ENCODE measurements at places on chromosomes 1 and 21.

- DNase-seq: no peak
Measured at GRCh38 chr1:7871136-7871535, 18.3 kb upstream of the UTS2 start.

DNA sequence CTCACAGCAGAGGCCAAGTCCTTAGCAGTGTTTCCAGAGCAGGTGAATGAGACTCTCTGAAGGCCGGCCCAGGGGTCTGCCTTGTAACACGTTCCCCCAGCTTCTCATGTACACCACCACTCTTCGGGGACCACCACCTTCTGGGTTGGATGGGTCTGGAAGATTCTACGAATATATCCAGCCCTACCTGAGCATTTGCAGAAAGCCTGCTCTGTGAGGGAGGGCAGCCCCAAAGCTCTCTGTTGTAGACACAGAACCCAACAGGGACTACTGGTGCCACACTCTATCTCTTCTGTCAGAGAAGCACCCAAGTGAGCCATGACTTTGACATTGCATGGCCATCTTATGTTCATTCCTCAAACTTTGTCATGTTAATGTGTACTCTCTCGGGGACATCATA lies 61.8 kb downstream of the CD247 start:
- no peak for DNase-seq

DNA sequence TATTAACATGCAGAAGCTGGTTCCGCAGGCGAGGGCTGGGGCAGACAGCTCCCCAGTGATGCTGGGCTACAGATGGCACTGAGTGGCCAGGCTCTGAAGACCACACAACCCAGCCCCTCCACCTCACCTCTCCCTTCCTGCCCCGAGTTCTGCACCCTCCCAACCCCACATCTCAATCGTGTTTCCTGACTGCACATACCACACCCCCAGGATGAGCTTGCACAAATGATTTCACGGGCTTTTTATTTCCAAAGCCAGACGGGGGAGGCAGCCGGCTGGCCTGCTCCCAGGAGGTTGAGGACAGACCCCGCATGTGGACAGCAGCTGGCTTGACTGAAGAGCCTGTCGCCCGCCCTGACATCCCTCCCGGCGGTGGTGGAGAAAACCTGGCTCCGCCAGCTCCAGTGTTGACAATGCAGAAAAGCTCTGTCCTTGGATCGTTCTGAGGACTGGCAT lies 21.4 kb upstream of the ALDH4A1 start:
- no peak for DNase-seq

DNA sequence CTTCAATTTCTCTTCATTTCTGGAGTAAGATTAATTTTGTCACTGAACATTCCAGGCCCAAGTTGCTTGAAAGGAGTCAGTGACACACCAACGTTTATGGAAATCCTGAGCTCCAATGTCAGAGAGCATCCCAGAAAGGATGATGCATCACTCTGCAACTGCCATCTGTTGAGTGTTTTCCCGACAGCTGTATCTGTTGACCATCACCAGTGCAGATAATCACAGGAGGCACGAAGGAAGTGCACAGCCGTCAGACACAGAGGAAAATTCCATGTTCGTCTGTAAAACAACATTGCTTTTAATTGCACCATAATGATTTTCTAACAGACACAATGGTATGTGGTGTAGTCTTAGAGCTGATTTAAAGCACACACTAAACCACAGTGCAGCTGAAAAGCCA lies 376.7 kb upstream of the ADGRL2 start:
- no peak for DNase-seq

DNA sequence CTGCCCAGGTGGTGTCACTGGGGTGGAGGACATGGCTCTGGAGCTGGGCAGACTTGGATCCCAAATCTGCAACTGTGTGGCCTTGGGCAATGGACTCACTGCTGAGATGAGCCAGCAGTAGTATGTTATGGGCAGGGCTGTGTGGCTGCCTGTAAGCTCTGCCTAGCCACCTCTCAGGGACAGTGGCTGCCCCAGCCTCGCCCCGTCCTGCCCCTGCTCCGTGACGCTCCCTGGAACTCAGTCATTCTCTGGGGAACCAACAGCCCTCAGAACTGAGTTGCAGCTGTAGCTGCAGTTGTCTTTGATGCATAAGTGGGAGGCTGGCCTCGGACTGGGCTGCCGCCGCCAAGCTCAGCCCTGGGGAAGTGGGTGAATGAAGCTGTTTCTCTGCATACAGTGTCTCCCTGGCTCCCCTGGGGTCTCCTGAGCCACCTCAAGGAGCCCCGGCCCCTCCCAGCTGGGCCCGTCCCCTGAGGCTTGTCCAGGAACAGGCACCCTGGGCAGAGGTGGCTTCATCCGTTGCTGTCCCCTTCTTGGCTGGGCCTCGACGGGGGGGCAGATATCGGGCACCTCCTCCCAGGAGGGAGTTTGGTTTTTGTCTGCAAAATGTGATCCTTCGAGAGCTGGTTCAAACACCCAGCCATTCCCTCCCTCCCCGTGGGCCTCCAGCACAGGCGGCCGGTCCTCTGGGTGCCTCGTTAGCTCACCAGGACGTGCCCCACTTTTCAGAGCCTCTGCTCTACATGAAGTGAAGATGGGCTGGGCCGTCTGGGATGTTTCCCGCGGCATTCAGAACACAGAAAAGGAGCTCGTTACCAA lies 26.2 kb upstream of the PLCH2 start:
- DNase-seq: no peak

GRCh38 chr1:81805537-81806431 lies 5.0 kb downstream of the ADGRL2 start:
- no peak for DNase-seq

GRCh38 chr1:43582162-43582566 lies 51.5 kb downstream of the PTPRF start:
- DNase-seq: no peak

DNA sequence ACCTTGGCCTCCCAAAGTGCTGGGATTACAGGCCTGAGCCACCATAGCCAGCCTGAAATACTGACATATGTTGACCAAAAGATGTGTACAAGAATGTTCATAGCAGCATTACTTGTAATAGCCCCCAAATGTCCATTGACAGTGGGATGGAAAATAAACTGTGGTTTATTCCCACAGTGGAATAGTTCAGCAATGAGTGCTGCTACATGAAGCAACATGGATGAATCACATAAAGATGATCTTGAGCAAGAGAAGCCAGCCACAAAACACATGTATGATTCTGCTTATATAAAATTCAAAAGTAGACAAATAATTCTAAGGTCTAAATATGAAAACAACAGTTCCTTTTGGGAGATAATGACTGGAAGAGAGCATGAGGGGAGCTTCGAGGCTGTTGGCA lies 9.1 kb upstream of the CREG1 start:
- DNase-seq: no peak

GRCh38 chr1:150233359-150234308 lies 2.3 kb downstream of the ANP32E start:
- DNase-seq: peak; percentile 60

GRCh38 chr1:230618537-230618936 lies 23.7 kb upstream of the COG2 start:
- DNase-seq: no peak

DNA sequence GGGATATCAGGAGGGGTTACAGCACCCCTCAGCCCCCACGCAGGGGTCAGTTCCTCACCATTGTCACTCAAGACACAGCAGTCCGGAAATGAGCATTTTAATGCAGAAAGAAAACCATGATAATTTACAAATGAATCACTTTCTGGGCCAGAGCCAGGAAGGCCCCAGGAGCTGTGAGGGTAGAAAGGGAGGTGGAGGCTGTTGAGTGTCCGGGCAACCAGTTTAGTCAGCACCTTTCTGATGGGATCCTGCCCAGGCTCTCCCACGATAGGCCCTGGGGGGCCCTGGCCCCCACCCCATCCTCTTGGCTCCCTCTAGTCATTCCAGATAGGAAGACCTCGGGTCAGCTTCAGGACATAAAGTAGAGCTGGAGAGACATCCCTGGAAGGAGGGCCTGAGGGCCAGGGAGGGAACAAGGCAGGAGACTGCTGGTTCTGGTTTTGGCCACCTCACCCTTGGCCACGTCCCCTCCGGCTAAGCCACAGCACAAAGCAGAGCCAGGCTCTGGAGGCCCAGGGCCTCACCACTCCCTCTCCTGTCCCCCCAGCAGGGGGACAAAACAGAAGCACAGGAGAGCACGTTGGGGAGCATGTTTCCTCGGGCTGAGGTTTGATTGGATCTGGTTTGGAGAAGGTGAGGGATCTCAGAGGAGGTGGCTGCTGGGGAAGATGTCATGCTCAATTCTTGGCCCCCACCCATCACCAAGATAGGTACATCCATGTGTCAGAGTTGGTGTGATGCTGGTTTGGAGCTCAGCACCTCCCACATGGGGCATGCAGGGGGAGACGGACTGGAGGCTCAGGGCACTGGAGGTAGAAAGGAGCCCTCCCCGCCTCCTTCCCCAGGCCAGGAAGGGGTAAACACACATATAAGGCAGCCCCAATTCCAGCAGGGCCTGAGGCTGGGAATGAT lies 20.6 kb downstream of the ETNK2 start:
- DNase-seq: no peak

DNA sequence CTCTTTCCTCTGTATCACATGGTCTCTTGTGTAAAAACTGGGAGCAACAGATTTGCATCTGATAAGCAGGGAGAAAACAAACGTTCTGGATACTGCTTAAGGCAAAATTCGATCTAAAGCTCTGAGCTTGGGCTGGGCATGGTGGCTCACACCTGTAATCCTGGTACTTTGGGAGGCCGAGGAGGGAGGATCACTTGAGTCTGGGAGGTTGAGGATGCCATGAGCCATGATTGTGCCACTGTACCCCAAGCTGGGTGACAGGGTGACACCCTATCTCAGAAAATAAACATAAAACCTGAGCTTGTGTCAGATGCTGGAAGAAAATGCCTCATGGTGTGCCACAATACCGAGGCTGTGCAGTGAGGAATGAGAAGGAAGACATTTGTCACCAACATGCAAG lies 73.9 kb downstream of the SCCPDH start:
- DNase-seq: no peak

DNA sequence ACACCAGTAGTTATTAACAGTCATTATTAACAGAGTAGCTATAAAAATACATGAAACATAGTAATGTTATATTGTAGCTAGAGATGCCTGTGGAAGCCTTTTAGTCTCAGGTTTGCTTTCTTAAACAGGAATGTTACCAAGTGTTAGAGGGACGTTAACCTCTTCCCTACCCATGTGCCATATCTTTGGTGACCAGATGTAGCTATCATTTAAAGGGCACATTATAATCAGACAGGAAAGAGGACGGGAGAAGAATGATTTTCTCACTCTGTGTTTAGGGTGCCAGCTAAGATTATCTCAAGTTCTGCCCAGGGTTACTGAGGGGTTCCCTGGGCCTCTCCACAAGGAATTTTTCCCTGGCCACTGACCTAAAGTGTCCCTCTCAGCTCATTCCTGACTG lies 20.9 kb upstream of the UBL4B start:
- no peak for DNase-seq

DNA sequence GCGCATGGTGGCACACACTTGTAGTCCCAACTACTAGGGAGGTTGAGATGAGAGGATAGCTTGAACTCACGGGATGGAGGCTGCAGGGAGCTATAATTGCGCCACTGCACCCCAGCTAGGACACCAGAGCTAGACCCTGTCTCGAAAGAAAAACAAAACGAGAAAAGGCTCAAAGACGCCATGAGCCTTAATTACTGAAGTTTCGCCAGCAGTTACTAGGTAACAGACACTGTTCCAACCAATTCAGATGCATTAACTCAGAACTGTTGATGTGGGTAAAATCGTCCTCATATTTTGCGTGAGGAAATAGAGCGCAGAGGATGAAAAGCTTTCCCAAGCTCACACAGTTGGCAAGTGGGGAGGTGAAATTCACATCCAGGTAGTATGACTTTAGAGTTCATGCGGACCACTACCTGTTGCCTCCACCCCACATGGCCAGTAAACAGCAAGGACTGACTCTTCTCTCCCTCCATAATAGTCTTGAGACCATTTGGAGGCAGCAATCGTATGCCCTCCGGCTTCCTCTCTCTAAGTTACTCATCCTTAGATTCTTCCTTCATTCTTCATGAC lies 40.1 kb downstream of the INAVA start:
- no peak for DNase-seq

DNA sequence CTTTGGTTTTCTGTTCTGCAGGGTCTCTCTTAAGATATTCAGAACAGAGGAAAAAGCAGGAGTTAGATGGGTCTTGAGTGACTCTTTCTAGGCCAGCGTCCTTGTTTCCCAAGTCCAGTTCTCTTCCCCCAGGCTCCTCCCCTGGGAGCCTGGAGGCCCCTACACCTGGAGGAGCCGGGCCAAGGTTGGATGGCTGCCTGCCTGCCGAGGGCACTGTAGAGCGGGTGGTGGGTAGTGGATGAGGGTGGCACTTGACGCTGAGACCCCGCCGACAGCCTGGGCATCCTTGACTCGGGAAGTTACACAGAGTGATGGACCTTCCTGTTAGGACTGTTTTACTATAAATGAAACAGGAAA lies 17.4 kb upstream of the KANK4 start:
- no peak for DNase-seq

DNA sequence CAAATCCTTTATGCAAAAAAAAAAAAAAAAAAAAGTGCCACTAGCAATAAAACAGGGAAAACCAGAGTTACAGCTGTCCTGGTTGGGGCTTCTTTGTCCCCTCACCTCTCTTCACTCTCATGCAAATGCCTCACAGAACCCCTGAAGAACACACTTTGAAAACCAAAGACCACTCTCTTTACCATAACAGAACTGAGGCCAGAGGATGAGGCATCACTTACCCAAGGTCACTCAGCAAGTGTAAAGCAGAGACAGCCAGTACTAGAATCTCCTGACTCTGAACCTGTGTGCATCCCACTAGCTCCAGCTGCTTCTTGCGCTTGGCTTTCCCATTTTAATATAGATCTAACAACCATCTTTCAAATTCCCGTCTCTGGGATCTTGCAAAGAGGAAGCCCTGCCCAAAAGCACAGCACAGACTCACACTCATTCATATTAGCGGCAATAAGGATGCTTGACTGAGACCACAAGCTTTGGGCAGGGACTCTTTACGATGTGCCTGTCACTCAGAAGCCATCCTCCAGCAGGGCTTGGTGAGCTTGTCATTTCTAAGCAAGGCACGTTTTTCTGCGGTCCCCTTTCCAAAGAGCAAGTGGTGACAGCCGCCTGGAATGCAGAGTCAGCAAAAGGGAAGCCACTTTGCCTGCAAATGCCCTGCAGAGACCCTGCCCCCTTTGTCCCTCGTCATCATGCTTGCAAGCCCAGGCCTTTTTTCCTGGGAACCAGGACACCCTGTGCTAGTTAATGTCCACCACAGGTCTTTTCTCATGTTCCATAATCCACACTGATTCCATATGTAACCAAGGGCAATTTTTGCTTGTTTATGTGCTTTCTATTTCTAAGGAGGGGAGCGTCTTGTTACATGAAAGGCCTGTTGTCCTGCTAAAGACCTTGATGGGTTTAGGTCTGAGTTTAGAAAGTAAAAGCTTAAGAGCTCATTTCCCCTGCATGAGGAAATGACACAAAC lies 76.5 kb upstream of the NFIA start:
- no peak for DNase-seq

GRCh38 chr21:31514598-31514997 lies 144.9 kb upstream of the SOD1 start:
- no peak for DNase-seq

GRCh38 chr21:41018431-41018830 lies 149.5 kb upstream of the BACE2 start:
- no peak for DNase-seq

GRCh38 chr1:221992427-221992826 lies 250.5 kb upstream of the DUSP10 start:
- no peak for DNase-seq

- DNase-seq: no peak
Measured at GRCh38 chr21:27301220-27301619, 334.3 kb upstream of the ADAMTS5 start.
